ENCODE measurements at places on chromosomes 13 and 19. TPM values are rescaled to one million over a fixed set of nuclear protein-coding genes. Genes with fewer than 3 reads are reported as not detected.
A peak's percentile ranks its signal among the peaks of the same experiment; 100 is the strongest.

GRCh38 chr19:18710186-18710585 lies 26.7 kb downstream of the CRTC1 start:
- DNase-seq = no peak

DNA sequence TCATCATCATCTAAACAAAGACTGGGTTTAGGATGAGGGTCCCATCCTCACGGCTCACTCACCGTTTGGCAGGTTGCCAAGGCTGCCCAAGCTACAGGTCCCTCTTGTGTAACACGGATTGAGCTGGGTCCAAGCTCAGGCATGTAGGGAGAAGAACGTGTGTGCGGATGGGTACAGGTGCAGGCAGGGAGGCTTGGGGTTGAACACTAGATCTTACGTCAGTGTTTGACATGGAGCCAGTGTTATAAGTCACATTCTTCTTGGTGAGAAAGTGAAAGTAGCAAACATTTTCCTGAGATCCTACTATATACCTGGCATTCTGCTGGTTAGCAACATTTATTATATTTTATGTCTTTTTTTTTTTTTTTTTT lies 136.8 kb upstream of the RNF113B start:
- DNase-seq = no peak

- peak; percentile 66 for DNase-seq
Observed at GRCh38 chr19:47226426-47227351, 4.3 kb downstream of the BBC3 start.

GRCh38 chr13:40794414-40795368 lies 5.3 kb downstream of the SLC25A15 start:
- DNase-seq = no peak

- DNase-seq = no peak
Observed at GRCh38 chr13:34155931-34156607, 338.1 kb downstream of the RFC3 start.

DNA sequence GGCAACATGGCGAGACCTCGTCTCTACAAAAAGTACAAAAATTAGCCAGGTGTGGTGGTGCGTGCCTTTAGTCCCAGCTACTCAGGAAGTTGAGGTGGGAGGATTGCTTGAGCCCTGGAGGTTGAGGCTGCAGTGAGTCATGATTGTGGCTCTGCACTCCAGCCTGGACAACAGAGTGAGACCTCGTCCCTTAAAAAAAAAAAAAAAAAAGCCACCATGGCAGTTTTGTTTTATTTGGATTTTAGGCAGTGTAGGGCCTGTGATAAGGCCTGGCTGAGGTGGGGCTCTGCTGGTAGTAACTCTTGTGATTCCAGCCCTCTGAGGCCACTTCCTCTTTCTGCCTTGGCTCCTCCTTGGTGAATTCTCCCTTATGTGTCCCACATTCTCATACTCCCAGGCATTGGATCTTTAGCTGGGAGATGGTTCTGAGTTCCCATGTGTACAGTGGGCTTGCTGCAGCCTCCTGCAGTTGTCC lies 39.2 kb downstream of the GATAD2A start:
- DNase-seq = no peak

DNA sequence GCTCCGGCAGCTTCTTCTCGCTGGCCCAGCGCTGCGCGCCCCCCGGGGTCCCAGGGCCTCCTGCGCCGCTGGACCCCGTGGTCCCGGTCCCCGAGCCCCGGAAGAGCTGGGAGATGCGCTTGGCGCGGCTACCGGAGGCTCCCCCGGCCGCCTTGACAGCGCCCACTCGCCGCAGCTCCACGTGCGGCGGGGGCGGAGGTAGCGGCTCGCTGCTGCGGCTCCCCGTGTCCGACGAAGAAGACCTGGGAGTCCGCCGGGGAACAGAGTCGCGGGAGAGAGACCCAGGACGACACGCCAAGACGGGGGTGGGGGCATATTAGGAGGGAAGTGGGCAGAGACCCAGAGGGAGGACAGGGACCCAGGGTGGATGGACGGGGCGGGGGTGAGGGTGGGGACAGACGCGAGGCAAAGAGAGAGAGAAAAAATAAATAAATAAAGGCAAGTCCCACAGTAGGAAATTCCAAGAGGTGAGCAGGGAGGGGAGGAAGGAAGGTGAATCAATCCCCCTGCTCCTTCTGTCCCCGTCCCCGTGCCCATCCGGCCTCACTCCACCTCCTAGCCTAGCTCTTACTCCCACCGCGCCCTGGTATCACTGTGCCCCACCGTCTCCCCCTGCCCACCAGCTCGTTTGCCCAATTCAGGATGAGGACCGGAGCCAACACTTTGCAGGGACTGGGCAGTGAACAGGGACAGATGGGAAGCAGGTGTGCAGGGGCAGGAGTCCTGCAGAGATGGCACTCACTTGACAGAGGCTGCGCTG lies 826 bp downstream of the RASIP1 start:
- DNase-seq = peak; percentile 45

DNA sequence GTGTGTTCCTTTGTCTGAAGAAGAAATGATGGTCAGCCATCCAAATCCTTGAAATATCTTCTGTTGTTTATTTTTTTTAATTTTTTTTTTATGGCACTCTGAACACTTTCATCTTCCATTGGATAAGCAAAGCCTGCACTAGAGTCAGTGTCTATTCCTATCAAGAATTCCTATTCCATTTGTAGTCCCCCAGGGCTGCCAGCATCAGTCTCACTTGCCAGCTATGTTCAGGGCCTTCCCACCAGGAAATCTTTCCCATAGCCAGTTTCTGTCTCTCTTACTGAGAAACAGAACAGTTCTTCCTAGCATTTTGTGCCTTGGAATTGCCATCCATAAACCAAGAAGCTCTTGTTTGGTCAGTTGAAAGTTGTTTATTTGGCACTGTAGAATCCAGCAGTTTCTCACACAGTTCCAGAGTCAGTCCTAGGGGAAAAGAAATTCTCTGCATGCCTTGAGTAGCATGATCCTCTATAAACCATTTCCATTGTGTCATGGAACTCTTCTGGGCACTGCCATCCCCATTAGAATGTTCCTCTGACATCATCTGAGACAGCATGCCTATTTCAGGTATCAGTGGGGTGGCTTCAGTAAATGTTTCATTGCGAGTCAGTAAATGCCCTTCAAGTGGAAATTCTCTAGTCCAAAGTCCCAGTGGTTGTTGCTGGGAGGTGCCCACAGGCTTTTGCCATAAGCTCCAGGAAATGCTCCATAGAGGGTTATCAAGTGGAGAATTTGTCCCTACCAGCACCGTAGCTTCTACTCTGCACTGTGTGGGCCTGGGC lies 18.7 kb upstream of the SPRYD7 start:
- DNase-seq = no peak

The SOX1 gene
- total RNA-seq = 4.7 TPM

The PIN1 gene
- total RNA-seq = 43.4 TPM

The LSM4 gene
- 768 TPM for total RNA-seq

- DNase-seq = peak; percentile 87
Observed at GRCh38 chr19:38693380-38694223, 46.2 kb downstream of the ACTN4 start.

The SLC25A15 gene
- 33.7 TPM for total RNA-seq

DNA sequence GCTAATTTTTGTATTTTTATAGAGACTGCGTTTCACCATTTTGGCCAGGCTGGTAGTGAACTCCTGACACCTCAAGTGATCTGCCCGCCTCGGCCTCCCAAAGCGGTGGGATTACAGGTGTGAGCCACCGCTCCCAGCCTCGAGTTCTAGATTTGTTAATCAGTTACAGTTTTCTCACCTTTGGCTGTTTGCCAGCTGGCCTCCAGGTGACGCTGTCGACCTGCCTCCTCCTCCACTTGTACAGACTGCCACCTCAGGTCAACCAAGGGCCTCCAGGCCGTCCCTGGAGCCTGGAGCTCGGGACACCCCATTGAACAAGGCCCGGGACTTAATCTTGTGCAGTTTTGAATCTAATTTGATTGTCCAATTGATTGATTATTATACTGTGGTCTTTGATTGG lies 45.5 kb downstream of the IER2 start:
- DNase-seq = peak; percentile 79

The URI1 gene
- 60.7 TPM for total RNA-seq

GRCh38 chr13:43057653-43058317 lies 34.4 kb downstream of the DNAJC15 start:
- DNase-seq = peak; percentile 35

The SLC1A5 gene
- 81.6 TPM for total RNA-seq

The ZNF627 gene
- 37.7 TPM for total RNA-seq

DNA sequence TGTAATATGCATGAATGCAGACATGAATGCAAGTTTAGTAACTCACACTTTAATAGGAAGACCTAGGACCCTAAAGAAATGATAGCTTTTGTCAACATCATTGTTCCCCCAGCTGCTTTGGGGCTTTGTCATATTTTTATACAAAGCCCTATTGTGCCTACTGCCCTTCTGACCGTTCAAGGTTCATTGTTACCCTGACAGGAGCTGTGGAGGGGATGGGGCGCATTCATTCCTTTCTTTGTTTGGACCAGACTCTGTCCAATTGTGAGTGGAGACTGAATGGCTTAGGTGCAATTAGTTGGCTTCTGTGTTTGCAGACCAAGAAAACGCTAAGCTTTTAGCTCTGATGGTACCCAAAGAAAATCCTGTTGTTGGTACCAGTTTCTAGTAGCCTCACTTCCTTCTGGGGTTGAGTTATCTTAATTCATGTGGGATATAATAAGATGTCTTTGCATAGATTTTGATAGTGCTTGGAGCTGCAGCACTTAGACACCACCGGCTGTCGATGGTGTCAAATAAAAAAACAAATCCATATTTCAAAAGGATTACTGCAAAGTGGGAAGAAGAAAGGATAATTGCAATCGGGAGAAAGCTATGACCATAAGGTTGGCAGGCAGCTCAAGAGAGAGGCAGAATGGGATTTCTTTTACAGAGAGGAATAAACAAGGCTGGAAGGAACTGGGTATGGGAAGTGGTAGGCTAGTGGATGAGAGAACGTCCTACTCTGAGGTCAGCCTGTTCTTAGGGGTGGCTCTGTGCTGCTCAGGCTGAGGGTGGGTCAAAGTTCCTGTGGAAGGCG lies 133.9 kb upstream of the TMTC4 start:
- DNase-seq = peak; percentile 74

- no peak for DNase-seq
Observed at GRCh38 chr19:10662384-10663251, 8.5 kb downstream of the ILF3 start.

The KCNRG gene
- 2.1 TPM for total RNA-seq

- no peak for DNase-seq
Observed at GRCh38 chr13:110403315-110403714, 96.2 kb downstream of the COL4A2 start.

DNA sequence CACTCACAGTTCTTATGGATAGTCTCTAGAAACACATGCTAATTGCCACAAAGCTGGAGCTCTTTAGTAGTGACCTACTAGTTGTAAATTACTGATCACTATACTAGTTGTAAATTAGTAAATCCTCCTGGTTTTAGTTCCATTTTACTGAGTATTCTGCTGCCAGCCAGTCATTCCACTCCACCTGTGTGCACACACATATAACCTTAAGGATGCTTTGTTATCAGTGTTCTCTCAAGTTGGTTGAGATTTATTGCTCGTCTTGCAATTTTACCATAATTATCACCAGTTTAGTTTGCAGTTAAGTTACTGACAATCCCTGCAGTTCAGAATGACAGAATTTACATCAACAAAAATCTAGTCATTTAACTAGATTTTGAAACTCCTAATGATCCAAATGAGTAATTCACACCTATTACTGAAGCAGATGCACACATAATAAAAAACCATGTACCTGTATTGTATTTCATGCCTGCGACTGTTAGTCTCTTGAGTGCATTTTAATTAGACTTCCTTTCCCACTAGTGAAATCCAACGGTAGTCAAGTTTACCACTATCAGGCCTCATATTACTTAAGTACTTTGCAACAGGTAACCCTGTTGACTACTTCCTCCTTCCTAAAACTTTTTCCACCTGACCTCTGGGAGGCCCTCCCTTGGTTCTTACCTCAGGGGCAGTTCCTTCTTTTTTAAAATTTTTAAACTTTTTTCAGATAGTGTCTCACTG lies 7.6 kb downstream of the TPT1 start:
- DNase-seq = no peak

The NXNL1 gene
- total RNA-seq = not detected

The GSX1 gene
- total RNA-seq = not detected

The RXFP2 gene
- total RNA-seq = not detected

- peak; percentile 69 for DNase-seq
Observed at GRCh38 chr19:58037927-58038687, 4.3 kb downstream of the ZSCAN1 start.

DNA sequence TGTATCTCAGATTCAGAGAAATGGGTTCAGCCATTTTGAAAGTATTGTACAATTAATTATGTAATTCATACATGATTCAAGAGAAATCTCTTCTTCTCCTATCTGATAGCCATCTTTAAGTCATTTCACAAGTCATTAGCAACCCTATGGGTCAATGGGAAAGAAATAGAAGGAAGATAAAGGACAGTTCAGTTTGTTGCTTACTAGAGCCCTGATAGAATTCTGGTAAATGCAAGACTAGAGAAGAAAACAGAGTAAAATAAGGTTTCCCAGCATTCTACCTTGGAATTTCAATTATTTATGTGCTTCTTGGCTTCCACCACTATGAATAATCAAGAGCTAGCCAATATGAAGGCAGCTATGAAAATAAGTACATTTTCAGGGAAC lies 117.7 kb downstream of the LHFPL6 start:
- DNase-seq = no peak

The CEACAM21 gene
- total RNA-seq = not detected

DNA sequence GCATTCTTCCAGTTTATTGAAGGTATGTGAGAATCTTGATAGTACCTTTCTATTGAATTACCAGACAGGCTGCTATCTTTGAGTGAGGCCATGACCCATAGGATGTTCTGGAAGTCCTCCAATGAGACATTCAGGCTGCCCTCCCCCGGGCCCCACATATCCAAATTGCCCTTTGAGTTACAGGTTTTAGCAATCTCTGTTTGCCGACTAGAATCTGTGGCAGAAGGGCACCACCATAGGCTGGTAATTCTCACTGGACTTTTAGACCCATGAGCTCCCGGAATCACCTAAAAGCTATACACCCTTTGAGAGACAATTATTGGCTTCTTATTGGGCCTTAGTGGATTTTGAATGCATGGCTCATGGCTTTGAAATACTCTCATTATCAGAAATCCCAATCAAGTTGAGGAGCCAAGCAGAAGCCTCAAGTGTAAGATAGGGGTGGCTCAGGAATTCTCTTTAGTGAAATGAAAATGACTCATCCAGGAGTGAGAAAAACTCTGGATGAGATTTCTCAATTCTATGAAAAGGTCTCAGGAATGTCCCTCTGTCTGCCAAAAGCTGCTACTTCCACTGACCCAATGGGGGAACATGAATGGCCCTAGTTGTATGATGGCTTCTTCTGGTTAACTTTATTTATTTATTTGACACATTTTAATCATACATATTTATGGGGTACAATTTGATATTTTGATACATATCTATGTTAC lies 172.1 kb upstream of the CSNK1A1L start:
- no peak for DNase-seq

GRCh38 chr13:109154966-109155761 lies 525.8 kb downstream of the MYO16 start:
- DNase-seq = no peak

- DNase-seq = no peak
Observed at GRCh38 chr19:4504891-4505569, 13.3 kb downstream of the PLIN4 start.

GRCh38 chr19:3110126-3110825 lies 16.1 kb downstream of the GNA11 start:
- DNase-seq = no peak

The SYCN gene
- total RNA-seq = not detected

GRCh38 chr13:26895081-26895807 lies 134.7 kb upstream of the GPR12 start:
- DNase-seq = no peak

Data from neural progenitor cell (in vitro differentiated cells).